ENCODE measurements at places on chromosomes 11 and 22.

DNA sequence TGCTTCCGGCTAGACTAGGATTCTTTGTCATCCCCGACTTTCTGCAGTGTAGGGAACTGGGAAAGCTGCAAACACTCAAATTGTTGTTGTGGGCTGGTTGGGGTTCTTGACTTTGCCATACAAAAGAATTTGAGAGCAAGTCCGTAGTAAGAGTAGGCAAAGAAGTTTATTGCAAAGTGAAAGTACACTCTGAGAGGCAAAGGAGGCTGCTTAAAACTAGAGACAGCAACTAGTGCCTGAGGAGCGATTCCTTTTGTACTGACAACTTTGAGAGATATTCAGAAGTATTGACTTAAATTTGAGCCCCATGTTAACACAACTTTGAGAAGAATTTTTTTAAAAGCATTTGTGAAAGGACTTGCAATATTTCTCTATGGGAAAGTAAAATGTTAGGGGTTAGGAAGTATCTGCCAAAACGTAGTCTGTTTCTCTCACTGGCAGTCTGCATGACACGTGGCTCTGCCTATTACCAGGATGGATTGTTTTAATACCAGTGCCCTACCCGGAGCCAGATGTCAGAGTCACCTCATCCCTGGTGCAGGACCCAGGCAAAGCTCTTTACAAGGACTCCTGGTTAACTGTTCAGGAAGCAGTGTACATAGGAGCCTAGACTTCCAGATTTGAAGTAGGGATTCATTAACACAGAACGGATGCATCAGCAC is 85.0 kb upstream of the CLPB start:
- DNase-seq = no peak

DNA sequence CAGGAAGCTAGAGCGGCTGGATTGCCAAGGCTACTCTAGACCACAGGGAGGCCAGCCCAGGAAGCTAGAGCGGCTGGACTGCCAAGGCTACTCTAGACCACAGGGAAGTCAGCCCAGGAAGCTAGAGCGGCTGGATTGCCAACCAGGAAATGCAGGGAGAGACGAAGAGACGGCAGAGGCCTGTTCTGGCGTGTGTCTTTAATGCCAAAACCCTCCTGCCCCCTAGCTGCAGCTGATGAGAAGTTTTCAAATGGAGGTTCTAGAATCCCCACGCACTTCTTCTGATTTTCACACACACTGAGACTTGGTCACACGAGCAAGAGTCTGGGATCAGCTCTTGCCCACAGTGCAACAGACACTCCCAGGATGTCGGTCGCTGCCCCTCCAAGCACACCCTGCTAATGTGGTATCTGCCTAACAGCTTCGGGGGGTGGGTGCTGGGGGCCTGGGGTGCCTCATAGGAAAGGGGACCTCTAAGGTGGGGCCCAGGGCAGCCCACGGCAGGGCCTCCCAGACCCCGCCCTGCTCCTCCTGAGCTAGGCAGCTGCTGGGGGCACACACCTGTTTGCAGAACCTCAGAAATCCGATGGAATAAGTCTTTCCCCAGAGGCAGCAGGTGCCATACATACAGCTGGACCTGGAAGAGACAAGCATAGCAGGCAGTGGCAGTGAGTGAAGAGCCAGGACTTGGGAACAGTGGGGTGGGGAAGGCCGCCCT is 28.5 kb downstream of the MAFF start:
- peak; percentile 10 for DNase-seq

- DNase-seq = no peak
Observed at GRCh38 chr11:10322830-10323792, 18.2 kb downstream of the ADM start.

DNA sequence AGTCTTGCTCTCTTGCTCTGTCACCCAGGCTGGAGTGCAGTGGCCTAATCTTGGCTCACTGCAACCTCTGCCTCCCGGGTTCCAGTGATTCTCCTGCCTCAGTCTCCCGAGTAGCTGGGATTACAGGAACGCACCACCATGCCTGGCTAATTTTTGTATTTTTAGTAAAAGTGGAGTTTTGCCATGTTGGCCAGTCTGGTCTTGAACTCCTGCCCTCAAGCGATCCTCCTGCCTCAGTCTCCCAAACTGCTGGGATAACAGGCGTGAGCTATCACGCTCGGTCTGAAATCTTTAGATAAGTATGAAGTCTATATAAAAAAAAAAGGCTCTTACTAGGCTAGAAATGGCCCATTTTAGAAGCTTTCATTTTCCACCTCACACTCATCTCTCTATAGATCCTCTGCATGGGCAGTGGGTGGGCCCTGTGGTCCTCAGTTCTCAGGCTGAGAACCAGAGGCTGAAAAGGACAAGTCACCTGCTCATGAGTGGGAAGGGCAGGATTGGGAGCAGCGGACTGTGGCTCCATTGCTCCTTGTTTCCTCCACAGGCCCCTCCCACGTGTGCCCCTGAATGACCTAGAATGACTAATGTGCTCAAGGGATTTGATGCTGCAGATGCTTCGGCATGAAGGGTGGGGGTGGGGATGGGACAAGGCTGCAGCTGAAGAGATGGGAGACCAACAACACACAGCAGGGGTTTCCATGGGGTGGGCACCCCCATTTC is 19.8 kb upstream of the PRAME start:
- DNase-seq = no peak

DNA sequence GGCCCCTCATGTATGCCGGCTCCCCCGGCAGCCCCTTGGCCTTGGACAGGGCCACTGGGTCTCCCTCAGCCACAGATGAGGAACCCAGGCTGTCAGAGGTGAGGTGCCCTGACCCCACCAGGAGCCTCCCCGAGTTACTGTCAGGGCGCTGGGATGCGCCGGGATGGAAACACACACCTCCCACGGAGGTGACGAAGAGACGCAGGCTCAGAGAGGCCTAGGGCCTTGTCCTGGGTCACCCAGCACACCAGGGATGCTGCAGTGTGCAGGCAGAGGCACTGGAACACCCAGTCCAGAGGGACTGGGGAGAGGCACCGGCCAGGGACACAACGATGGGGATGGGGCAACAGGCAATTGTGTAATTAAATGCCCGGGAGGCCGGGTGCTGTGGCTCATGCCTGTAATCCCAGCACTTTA is 81.2 kb upstream of the PRR5 start:
- DNase-seq = no peak

Data from T-helper 2 cell (primary cell).